ENCODE measurements at places on chromosomes 12 and 14. TPM values are rescaled to one million over a fixed set of nuclear protein-coding genes. Genes with fewer than 3 reads are reported as not detected.

GRCh38 chr14:61918998-61919397, 156.8 kb downstream of the SNAPC1 start:
- no peak for DNase-seq

The KIF26A gene
- 3.7 TPM for total RNA-seq

DNA sequence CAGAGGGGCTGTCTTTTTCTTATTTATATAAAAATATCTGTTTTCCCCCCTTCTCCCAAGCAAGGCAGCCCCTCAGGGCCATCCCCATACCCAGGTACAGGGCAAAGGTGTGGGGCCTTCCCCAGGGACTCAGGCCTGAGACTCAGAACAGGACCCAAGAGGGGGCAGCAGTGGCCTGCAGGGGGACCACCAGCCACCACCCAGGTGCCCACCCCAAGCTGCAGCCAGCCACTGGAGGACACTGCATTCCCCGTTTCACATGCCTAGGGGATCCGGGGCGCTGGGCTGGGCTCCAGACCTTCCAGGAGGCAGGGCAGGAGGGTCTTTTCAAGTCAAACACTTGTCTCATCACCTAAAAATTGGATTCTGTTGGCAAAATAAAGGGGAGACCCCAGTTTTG, 83.3 kb downstream of the SCARB1 start:
- DNase-seq, result no peak

The NKX2-8 gene
- not detected for total RNA-seq

The TIGAR gene
- total RNA-seq, result 14.1 TPM

DNA sequence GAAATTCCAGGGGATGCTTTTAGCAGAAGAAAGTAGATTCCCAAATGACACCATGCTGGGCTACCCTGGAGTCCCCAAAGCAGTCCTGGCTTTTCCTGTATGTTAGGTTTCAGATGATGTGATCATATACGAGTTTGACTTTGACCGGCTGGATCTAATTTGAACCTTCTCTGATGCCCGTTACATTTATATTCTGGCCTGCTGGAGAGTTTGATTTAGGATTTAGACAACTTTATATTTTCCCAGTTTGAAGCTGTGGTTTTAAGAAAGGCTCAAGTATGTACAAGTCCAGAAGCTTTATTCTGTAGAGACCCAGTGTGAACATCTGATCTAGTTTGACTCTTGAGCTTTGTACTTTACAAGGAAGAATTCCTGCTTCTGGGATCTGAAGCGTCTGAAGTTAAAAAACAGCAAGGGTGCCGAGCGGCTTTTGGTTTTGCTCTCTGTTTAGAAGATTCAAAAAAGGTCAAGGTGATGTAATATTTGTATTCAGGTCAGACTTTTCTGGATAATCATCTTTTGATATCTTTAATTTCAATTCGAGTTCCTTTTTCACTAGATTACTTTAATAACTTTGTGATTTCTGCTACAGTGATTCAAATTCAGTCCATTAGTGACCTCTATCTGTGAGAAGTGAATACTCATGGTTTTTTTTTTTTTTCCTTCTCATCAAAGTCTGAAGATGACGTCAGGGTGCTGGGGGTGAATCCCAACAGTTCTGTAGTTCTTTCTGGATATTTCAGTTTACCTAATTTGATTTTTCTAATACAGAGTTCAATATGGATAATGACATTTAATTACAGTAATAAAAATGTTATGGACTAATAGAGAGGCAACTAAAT, 6.3 kb downstream of the FLRT2 start:
- no peak for DNase-seq

- DNase-seq, result no peak
Measured at GRCh38 chr12:126248871-126249403, 1183.7 kb downstream of the AACS start.

The SIX4 gene
- total RNA-seq, result 2.5 TPM

- DNase-seq, result no peak
Measured at GRCh38 chr12:69679119-69679518, 20.0 kb downstream of the BEST3 start.

- peak; percentile 20 for DNase-seq
Measured at GRCh38 chr12:62533755-62534107, 67.1 kb downstream of the MON2 start.

DNA sequence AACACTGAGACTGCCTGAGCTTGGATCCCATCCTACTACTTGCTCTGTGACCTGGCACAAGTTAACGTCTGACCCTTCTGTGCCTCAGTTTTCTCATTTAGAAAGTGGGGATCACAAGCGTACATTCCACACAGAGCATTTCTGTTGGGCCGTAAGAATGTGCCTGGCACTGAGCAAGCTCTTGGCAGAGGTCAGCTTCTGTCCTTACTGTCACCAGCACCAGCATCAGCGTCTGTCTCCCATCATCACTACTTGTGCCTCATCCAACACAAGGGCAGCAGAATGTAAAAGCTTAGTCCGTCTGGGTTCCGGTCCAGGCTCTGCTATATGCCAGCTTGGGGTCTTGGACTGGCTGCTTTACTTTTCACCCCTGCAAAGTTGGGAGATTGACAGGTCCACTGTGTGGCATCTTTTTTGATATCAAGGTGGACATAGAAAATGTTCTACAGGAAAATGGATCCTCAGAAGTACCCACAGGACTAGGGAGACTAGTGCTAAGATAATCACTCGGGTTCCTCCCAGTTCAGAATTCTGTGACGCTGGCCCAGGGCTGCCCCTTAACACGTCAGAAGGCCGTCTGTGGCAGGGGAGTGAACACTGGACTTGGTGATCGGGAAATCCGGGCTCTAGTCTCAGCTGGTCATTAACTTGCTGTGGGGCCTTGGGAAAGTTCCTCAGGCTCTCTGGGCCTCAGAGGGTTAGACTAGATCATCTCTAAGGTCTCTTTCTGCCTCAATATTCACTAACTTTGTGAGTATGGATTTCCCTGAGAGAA, 65.9 kb downstream of the CACNA1C start:
- no peak for DNase-seq

- DNase-seq, result no peak
Measured at GRCh38 chr12:4041187-4041885, 168.1 kb upstream of the PARP11 start.

- no peak for DNase-seq
Measured at GRCh38 chr14:95611293-95611880, 74.8 kb upstream of the TCL1B start.

GRCh38 chr12:49783917-49784676, 42.7 kb downstream of the TMBIM6 start:
- DNase-seq, result no peak

DNA sequence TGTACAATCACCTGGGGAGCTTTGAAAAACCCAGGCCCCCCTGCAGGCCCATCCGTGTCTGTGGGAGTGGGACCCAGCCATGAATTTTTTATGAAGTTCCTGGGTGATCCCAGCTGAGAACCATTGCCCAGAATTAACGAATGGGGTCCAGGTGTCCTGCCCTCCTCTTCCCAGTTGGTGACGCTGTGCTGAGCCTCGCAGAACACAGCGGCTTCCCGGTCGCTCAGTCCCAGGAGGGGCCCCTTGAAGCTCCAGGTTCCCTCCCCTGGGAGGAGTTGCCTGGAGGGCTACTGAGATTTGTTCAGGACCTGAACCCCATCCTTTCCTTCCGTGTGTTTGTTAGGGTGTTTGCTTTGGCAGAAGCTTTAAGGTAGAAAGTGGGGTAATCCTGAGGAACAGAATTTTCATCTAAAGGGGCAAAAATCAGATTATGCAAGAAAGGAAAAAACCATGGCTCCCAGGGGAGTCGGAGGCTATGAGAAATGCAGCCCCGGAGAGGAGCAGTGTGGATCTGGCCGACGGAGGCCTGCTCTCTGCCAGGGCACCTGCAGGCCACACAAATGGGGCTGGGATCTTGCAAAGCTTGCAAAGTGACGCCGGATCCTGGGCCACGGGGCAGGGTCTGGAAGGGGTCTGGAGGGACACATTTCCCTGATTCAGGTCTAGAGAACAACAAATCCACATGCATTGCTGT, 164.7 kb upstream of the PRMT8 start:
- no peak for DNase-seq

The NXPH4 gene
- total RNA-seq, result 0.83 TPM

- DNase-seq, result no peak
Measured at GRCh38 chr12:19437996-19438395, 1.3 kb upstream of the AEBP2 start.

The CCER1 gene
- total RNA-seq, result not detected

The KRT72 gene
- total RNA-seq, result not detected

The ERG28 gene
- 37.2 TPM for total RNA-seq

- no peak for DNase-seq
Measured at GRCh38 chr12:52648012-52648550, 3.9 kb downstream of the KRT2 start.
